ENCODE measurements at places on chromosomes 6 and 20.

DNA sequence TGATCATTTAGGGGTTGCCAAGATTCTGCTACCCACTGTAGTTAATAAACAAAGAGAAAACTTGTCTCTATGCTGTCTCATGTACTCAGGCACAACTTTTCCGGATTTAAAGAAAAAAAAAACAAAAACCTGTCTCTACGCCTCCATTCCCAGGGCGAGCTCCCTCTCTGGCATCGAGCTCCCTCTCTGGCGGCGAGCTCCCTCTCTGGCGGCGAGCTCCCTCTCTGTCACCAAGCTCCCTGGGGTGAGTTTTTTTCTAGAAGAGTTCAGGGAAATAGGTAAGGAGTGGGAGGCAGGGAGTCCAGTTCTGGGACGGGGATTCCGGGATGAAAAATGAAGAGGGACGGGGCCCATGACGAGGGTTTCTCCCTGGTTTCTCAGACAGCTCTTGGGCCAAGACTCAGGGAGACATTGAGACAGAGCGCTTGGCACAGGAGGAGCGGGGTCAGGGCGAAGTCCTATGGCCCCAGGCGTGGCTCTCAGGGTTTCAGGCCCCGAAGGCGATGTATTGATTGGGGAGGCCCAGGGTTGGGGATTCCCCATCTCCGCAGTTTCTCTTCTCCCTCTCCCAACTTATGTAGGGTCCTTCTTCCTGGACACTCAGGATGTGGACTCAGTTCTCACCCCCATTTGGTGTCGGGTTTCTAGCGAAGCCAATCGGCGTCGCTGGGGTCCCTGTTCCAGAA is 16.5 kb upstream of the HLA-A start:
- DNase-seq = no peak

DNA sequence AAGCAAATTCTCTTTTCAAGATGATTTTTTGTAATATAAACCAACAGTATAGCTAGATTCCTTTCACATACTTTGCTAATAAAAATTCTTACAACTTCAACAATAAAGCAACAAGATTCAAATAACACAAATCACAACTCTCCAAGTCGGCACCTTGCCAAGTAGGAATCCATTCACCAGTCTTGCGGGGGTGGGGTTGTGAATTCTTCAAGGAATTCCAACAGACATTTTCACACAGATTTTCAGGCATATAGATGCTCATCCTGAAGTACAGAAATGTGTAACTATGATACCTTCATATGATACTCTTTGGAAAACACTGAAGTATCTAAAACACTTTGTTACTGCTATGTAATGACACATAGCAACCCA is 36.5 kb downstream of the SCML4 start:
- DNase-seq = no peak

- no peak for DNase-seq
Measured at GRCh38 chr6:53026526-53026925, 31.4 kb upstream of the GSTA4 start.

- DNase-seq = no peak
Measured at GRCh38 chr6:29734046-29735018, 11.1 kb downstream of the HLA-F start.

DNA sequence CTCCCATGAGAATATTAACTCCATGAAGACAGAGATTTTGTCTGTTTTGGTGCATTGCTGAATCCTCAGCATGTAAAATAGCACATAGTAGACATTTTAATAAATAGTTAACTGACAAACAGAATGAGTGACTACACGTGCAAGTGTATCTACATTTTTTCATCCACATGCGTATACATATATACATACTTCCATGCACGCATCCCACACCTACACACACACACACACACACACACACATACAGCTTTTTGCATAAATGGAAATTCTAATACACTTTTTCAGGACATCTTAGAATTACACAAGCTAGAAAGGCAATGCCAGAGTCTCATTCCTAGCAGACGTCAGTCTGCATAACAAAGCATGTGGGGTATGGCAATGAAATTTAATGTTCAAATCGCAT is 139.7 kb upstream of the LRFN2 start:
- no peak for DNase-seq

GRCh38 chr6:21392177-21392576 is 201.4 kb upstream of the SOX4 start:
- DNase-seq = no peak

GRCh38 chr6:33521489-33522091 is 58.5 kb downstream of the BAK1 start:
- no peak for DNase-seq

DNA sequence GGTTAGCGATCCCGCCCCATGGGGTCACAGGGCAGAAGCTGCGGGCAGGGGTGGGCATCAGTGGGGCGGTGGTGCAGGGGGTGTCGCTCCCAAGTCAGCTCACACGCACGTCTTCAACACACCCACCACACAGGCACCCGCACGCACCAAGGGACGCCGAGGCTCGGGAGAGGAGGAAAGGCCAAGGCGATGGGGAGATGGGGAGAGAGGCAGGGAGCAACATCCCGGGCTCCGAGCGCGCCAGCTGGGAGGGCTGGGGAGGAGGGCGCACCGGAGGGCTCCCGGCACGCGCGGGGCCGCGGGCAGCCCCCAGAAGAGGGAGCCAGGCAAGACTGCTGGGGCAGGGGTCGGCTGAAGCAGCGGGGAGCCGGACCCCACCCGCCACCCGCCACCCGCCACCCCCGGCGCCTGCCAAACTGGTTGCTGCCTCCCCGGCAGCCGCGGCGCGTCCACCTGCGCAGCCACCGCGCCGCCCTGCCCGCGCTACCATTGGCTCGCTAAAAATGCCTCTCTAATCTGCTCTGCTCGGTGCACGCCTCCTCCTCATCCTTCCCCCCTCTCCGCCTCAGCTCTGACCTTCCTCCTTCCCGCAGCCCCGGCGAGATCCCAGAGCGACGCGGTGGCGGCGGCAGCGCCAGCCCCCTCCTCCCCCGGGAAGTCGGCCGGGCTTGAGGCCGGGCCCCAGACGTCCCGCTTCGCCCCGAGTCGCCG is at the start of gene PACSIN1:
TSS of gene PACSIN1 (plus strand) at position 546 of the 711 bp plus-strand sequence. CDS start 60,230 bp downstream, outside the sequence.
- peak; percentile 34 for DNase-seq

DNA sequence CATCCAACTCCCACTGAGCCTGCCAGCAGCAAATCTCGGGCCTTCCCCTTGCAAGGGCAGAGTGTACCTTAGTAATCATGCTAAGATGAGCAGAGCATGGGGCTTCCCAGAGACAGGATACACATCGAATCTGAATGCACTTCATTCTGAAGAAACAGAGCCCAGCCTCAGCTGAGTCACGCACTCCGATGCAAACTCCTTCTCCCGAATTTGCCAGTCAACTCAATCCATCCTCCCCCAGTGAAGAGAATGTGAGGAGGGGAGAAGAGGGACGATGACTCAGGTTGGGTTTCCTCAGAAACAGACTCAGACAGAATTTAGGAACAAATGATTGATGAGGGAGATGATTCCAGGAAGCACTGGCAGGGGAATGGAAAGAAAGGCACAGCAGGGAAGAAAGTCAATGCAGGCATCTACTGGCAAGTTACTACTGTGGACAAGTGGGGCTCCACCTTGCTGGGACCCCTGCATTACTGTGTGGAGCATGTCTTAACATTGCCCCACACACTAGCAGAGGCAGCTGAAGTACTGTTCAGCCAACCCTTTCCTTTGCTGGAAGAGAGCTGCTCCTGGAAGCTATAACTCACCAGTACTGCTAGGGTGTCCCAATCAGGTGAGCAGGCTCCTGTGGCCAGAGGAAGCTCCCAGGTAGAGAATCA is 251.6 kb downstream of the ADGB start:
- DNase-seq = peak; percentile 55

DNA sequence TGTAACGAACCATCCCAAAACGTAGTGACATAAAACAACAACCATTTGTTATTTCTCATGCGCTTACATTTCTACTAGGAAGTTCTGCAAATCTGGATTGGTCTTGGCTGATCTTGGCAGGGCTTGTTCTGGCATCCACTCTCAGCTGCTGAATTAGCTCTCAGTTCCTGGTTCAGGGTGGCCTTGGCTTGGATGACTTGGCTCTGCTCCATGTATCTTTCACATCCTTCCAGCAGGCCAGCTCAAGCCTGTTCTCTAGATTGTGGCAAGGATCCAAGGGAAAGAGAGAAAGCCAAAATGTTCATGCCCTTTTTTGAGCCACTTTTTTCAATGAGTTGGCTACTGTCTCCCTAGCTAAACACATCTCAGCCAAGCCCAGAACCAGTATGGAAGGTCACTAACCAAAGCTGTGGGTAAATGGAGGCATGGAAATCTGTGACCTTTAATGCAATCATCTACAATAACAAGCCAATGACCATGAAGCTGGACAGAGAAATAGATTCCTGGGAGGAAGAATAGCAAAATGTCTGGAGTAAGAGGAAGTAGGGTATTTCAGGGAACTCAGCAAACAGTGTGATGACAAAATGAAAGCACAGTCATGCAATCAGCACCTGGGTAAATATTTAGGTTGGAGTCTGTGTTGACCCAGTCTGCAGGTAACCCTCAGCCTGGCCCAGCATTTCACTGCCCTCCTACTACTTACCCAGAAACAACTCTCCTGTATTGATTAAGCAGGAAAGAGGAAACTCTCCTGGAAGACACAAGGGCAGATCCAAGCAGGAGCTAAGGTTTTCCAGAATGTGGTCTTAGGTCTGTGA is 32.7 kb upstream of the SNAP25 start:
- no peak for DNase-seq

- no peak for DNase-seq
Measured at GRCh38 chr6:168724669-168725570, 283.9 kb downstream of the SMOC2 start.

DNA sequence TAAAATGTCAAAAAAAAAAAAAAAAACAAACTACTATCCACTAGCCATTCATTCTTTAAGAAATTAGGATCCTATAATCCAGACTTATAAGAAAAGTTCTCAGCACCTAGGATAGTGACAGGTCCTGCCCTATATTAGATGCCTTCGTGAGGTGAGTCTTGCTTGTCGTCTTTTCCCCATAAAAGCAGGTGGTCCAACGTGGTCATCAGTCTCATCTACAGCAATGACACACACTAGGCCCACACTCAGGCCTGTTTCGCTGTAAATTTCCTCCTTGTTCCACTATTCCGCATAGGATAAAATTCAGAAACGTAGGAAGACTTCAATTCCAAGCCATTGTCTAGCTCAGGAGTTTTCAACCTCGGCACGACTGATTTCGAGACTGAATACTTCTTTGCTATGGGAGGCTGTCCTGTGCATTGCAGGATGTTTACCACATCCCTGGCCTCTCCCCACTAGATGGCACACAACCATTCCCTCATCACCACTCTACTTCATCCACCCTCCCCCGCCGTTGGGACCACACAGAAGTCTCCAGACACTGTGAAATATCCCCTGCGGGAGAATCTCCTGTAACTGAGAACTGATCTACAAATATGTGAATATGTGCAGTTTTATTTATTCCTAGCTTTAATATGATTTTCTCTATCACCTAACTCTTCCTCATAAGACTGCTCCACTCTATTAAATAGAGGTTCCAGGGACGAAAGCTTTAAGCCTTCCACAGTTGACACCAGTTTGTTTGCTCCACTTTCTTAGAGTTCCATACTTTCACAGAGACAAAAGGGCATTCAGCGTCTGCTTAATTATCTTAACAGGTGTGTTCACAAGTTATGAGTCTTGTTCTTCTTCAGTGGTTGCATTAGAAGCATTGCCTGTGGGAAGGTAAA is 346.3 kb downstream of the BMP2 start:
- no peak for DNase-seq

- peak; percentile 88 for DNase-seq
Measured at GRCh38 chr6:44126320-44127149, 717 bp downstream of the MRPL14 start.

DNA sequence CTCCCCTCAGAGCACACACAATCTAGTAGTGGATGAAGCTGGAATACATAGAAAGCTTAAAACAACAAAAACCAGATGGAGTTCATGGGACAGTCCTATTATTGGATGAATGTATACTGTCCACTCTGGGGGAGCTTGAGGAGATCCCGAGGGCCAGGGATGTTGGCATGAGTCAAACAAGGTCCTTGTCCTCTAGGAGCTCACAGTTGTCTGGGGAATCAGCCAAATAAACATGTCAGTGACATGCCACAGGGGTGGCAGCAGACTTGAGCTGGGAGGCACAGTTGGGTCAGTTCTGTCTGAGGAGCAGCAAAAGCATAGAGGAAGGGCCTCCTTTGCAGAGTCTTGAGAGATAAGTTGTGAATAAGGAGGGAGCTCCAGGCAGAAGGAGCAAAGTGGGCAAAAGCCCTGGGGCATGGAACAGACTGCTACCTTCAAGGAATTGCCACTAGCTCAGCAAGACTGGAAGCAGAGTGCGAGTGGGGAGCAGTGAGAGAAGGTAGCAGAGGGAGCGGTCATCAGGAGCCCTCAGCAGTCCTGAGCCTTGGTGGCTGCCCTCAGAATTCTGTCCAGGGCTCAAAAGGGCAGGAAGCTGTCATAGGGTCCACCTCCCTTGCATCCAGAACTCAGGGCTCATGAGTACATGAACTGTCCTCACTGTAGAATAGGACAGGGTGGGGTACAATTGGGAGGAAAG is 22.1 kb downstream of the L3MBTL1 start:
- DNase-seq = no peak

DNA sequence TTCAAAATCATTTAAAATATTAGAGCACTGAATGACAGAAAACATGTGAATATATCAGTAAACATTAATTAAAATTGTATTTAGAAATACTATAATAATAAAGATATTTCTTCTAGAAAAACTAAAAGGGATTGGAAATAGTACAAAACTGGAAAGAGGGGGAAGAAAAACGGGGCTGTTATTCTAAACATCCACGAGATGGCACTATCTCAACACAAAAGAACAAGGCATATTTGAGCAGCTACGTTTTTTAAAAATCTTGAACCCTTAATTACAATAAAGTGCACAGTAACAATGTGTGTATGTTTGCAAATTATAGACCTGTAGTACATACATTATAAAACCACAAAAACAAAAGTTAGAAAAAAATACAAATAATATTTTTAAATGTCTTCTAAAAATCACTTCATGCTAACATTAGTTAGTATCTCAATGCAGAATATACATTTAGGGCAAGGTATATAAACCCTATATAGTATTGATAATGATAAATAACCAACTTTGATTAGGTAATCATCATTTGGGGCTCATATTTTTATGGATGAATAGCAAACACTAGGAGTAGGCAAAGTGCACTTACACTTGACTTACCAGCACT is 42.5 kb upstream of the PNISR start:
- DNase-seq = no peak

GRCh38 chr6:157200611-157201010 is 122.7 kb downstream of the TMEM242 start:
- DNase-seq = no peak

- DNase-seq = no peak
Measured at GRCh38 chr6:5869261-5869660, 137.5 kb downstream of the NRN1 start.

GRCh38 chr20:24837781-24838450 is 111.2 kb upstream of the CST7 start:
- DNase-seq = no peak

- peak; percentile 79 for DNase-seq
Measured at GRCh38 chr20:31675828-31676608, 38.3 kb downstream of the COX4I2 start.

DNA sequence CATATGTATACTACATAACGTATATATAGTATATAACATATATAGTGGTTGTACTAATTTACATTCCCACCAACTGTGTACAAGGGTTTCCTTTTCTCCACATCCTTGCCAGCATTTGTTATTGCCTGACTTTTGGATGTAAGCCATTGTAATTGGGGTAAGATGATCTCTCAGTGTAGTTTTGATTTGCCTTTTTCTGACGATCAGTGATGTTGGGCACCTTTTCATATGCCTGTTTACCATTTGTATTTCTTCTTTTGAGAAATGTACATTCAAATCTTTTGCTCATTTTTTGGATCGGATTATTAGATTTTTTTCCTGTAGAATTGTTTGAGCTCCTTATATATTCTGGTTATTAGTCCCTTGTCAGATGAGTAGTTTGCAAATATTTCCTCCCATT is 11.4 kb downstream of the SYNJ2 start:
- DNase-seq = no peak

GRCh38 chr20:9517297-9518162 is 3.1 kb downstream of the LAMP5 start:
- DNase-seq = no peak
